Sigmoid colon (tissue), 7 donors: ENCODE measurements at places on chromosomes 6 and 20. TPM values are rescaled to one million over a fixed set of nuclear protein-coding genes. Genes with fewer than 3 reads are reported as not detected.

- peaks cover 12% of the 10 kb centered on the region for H3K27me3 ChIP-seq
- no peaks in the 10 kb centered on the region for H3K4me1 ChIP-seq
- DNase-seq, result peak; percentile 46
- no peaks in the 10 kb centered on the region for H3K36me3 ChIP-seq
Measured at GRCh38 chr20:61942526-61942925, 123.2 kb downstream of the TAF4 start.

WDR27 gene
- 25.3 TPM for total RNA-seq

DSP gene
- total RNA-seq, result 4.2 TPM

RAB32 gene
- 35.3 TPM for total RNA-seq

IRF4 gene
- total RNA-seq, result 0.33 TPM

FOXA2 gene
- total RNA-seq, result not detected
